Activated naive CD4-positive, alpha-beta T cell treated with anti-CD3 and anti-CD28 coated beads, Interleukin-2, amount 50 U/mL, for 16 hours (primary cell): ENCODE measurements at places on chromosomes 2 and 18.

DNA sequence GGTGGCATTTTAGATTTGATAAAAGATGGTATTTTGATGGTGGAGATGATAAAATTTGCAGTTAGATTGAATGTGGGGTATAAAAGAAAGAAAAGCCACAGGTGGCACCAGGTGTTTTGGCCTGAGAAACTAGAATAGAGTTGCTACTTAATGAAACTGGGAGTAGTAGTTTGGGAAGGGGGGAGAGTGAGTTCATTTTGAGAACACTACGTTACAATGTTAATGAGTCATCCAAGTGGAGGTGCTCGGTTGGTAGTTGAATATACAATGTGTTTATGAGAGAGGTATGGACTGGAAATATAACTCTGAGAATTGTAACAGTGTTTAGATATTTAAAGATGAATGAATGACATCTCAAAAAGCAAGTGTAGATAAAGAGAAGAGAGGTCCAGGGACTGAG is 26.4 kb downstream of the EPG5 start:
- DNase-seq, result no peak

DNA sequence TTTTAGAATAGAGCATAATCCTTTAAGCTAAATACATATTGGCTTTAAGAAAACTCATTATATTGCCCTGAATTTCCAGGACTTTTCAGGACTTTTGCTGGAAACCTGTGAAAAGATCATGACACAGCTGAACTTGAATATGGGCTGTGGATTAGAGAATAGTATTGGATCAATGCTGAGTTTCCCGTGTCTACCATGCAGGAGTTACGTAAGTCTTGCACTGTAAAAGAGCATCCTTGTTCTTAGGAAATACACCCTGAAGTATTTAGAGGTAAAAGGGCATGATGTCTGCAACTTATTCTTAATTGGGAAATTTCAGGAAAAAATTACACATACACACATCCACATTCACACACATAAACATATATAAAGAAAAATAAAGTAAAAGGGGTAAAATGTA is 82.1 kb downstream of the ZFP36L2 start:
- no peak for DNase-seq

DNA sequence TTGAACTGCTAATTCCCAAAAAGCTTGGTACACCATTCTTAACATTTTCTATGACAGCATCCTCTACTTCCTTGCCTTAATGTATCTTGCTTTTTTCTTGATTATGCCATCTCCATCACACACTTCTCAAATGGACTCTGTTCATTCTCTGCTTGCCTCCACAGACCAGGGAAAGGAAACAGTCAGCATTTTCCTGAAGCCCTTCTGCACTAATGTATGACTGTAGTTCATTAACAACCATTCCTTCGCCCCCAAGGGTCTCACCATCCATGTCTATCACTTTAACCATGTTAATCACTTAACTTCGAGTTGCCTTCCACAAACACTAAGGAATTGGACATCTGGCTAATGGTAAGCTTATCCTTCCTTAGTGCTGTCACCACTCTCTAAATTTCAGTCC is 54.8 kb downstream of the COBLL1 start:
- no peak for DNase-seq

DNA sequence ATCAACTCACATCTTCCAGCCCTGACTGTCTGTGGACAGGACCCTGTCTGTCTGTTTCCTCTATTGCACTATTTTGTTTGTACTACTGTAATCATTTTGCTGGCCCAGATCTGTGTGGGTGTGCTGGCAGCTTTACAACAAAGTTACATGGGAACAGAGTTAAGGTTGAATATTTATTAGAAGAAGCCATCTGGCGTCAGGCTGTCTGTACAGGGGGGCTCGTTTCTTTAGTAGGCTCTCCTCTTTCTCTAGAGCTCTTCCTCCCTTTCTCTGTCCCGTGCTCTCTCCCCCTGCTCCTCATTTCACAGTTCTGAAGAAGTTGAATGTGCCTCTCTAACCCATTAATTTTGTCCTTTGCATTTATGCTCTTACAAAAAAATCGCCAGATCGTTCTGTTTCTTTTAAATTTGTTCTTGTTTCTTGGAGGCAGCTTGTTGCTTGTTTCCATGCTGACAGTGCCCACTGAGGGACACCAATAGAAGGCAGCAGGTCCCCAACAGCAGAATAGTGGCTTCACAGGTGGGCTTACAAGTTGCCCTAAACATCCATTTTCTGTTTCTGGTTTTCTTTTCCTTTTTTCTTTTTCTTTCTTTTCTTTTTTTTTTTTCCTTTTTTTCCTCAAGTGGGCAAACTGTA is 315.2 kb upstream of the ZEB2 start:
- no peak for DNase-seq

DNA sequence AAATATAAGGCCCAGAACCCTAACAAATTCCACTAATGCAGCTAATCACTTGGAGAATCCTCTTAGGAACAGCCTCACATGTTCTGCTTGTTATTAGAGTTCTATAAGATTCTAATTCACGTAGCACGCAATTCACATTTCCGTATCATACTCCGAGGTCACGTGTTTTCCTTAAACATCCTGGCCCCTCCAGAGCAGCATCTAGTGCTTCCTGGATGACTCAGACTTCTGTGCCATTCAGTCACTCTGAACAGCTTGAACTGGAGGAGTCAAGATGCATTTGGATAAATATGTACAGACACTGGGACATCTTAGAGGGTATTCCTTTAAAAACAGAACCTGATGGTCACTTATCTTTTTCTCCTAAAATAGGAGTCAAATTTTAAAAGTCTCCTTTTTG is 156.5 kb downstream of the MYO5B start:
- no peak for DNase-seq

DNA sequence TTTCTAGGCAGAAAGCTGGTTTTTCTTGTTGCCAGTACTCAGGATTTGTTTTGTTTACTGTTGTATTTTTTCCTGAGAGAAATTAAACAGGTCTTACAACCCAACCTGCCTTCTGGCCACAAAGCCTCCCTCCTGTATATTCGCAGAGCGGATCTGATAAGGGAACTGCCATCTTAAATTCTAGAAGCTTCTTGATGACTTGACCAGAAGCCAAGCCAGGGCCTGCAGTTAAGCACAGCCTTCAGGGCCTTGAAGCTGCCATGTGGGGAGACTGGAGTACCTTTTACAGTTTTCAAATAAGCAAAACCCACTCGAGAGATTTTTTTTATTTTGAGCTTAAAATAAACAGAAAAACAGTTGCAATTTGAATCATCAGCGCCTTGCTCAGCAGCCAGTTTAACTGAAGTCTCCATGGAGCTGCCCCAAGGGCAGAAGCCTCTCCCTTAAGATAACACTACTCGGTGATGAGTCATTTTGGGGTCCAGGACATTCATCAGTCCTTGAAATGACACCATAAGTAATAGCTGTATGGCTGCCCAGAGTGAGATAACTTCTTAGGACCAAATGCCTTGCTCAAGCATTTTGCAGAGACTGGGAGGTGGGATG is 51.5 kb upstream of the PHLPP1 start:
- no peak for DNase-seq

DNA sequence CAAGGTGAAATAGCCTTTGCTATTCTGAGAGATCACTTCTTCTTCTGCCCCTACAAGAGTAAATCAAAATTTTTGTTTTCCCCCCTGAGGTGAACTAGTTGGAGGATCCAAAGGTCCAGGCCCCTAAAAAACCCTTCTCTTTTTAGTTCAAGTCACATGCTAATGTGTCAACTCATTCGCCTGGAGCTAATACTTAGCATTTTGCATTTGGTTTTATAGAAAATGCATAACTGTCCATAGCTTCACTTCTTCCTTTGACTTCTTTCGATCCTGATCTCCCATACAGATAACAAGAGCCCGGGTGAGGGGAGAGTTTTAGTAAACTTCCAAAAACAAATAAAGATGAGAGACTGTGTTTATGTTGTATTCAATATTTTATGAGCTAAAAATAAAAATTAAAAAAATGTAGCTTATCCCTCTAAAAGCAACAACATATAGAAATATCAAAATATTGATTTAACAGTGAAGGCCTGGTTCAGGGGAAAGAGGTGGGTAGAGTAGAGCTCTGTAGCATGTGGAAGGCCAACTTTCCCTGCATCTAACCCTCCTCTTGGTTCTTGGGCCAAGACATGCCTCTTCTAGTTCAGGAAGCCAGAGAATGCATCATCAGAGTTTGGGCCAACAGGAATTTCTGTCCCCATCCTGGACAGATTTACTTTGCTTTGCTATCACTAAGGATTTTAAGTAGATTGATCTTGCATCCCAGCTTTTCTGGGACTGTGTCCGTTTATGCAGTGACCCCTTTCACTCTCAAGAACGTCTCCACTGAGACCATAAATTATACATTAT is 333.8 kb downstream of the ALK start:
- DNase-seq, result no peak

GRCh38 chr18:77101410-77102258 is 30.9 kb downstream of the MBP start:
- peak; percentile 67 for DNase-seq

DNA sequence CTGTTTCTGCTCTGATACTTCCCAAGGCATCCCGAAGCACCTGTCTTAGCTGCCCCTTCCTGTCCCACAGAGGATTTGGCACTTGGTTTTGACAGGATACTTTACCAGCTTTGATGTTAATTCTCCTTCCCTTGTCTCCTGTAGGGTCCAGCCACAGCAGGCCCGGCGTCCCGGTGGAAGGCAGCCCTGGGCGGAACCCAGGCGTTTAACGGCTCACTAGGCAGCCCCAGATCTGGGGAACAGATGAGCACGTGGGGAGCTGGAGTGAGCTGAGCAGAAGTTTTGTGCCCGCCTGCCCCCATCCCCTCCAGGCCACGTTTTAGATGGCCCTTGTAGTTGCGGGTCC is 11.4 kb downstream of the ANKRD23 start:
- no peak for DNase-seq

GRCh38 chr2:190051223-190051622 is 11.3 kb downstream of the MSTN start:
- DNase-seq, result no peak

- no peak for DNase-seq
These were observed 4.4 kb downstream of the SPATA3 start for GRCh38 chr2:231000211-231000904.

DNA sequence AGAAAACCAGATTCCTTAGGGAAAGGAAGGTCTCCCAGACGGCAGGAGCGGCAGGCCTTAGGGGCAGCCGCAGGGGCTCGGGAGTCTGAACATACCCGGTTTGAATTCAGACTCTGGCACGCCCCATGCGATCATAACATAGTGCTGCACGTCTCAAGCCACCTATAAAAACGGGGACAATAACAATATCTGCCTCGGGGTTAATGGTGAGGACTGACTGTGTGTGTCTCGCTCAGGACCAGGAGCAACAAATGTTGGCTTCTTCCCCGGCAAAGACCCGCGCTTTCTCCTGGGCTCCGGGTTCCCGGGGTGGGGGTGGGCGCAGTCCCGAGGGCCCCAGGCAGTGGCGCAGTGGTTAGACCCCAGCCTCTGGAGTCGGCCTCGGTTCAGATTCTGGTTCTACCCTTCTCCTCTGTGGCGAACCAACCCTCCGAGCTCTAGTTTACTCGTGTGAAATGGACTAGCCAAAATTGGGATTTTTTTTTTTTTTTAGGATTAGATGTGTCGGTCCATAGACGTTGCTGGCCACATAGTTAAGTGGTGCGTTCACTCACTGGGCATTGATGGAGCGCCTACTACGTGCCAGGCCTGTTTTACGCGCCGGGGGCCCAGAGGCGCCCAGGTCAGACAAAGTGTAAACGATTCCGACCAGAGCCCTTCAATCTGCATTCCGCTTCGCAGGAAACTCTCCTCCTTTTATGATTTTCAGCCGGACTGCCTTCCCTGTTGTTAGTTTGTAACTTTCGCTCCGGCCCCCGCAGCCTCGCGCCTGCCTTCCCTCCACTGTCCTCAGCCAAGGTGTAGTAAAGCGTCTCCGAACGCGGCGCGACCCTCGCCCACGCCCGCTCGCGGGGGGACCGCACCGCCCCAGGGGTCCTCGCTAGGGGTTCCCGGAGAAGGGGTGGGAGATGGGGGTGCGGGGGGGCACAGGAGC is 820 bp upstream of the SH3BP4 start:
- DNase-seq, result no peak

DNA sequence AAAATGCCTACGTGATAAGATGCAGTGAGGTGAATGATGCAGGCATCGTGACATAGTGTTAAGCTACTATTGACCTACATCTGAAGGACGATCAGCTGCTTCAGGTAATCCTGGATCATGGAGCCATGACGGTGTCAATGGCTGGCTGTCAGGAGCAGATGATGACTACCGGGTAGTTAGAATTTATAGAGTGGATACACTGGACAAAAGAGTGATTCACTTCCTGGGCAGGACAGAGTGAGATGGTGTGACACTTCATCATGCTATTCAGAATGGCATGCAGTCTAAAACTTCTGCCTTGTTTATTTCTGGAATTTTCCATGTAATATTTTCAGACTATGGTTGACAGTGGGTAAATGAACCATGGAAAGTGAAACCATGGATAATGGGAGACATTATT is 29.5 kb downstream of the METTL8 start:
- no peak for DNase-seq

DNA sequence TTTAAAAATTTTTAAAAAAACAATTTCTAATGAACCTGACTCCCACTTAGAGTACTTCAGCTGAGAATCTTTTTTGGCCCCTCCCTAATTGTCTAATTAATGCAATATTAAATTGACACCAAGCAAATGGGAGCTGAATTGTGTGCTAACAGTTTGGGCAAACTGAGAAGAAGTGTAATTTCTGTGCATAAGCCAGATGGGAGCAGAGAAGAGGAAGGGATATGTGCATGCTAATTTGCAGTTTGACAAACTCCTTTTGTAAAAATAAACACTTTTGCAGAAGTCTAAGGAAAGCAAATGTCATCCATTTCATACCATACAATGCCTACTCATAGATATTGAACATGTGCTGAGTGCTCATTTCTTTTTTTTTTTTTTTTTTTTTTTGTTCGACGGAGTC is 332.0 kb downstream of the CYRIA start:
- no peak for DNase-seq

DNA sequence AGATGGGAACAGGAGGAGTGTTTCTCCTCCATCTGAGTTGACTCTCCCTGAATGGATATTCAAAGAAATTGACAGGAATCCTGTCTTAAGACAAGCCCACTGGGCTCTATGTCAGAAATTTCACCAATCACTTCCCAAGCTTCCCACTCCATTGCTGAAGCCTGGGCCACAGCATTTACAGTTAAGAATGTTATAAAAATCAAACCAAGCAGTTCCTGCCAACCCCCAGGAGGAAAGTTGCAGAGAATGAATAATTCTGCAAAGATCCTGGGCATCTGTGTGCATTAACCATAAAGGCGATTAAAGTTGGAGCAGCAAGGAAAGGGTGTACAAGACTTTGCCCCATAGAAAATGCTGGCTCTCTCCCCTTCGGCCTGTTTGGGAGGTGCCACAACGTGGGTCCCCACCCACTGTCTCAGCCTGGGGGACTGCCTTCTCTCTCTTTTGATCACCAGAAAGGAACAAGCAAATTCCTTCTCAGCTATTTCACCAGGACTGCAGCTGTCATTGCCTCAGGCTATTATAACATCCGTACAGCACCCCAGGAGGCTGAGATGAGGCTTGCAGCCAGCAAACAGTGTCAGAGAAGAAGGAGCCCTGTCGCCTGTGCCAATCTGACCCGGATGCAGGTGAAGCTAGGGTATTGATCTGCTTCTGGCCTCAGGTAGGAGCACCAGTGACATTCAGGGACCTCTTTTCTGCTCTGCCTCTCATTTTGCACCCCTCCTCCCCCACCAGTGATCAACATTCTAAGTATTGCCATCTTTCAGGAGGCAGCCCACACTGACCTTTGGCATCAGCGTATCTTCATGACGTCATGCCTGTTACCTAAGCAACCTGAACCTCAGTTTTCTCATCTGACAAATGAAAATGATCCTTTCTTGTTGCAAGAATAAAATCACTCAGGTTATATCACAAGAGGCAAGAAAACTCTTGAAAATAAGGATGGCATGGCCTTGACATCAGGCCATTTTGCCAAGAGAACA is 219.0 kb downstream of the SH3BP4 start:
- DNase-seq, result no peak

GRCh38 chr2:180472133-180472532 is 465.0 kb upstream of the CWC22 start:
- DNase-seq, result no peak
